ENCODE measurements at places on chromosomes 3 and 15. TPM values are rescaled to one million over a fixed set of nuclear protein-coding genes. Genes with fewer than 3 reads are reported as not detected.

GRCh38 chr3:100516232-100516631, 23.8 kb downstream of the TMEM45A start:
- DNase-seq = no peak

- DNase-seq = no peak
Observed at GRCh38 chr15:77516076-77516475, 95.4 kb downstream of the HMG20A start.

DNA sequence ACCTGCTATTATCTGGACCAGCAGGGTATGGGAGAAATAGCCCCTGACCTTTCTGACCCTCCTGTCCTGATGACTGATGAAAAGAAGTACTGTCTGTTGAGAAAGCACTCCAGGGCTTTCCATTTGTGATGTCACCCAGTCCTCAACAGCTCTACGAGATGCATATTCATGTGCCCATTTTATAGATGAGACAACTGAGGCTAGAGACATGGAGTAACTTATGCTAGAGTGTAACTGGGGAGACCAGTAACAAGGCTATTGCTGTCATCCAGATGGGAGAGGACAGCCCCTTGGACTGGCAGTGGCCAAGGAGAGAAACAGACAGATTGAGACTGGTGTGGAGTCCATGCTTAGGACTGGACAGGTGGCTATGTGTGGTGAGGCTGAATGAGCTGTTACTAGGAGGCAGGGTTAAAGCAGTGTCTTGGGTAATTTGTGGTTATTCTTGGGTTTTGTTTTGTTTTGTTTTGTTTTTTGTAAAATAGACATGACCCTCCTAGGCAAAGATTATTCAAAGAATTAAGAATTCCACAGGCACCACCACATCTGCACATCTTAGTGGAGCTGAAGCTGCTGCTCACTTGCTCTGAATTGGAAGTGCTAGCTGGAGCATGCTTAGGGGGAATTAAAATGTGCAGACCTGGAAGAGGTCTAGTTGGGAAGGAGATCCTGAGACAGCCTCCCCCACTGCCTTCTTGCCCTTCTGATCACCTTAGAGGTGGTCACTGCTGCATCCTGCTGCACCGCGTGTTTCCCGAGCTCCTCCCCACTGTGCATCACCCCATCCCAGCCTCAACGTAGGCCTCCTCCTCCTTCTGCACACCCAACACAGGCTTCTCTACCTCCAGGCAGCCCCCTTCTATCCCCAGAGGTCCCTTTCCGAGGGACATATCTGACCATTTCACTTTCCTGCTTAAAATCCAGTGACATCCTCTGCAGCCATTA, 8.4 kb downstream of the HRH1 start:
- no peak for DNase-seq

DNA sequence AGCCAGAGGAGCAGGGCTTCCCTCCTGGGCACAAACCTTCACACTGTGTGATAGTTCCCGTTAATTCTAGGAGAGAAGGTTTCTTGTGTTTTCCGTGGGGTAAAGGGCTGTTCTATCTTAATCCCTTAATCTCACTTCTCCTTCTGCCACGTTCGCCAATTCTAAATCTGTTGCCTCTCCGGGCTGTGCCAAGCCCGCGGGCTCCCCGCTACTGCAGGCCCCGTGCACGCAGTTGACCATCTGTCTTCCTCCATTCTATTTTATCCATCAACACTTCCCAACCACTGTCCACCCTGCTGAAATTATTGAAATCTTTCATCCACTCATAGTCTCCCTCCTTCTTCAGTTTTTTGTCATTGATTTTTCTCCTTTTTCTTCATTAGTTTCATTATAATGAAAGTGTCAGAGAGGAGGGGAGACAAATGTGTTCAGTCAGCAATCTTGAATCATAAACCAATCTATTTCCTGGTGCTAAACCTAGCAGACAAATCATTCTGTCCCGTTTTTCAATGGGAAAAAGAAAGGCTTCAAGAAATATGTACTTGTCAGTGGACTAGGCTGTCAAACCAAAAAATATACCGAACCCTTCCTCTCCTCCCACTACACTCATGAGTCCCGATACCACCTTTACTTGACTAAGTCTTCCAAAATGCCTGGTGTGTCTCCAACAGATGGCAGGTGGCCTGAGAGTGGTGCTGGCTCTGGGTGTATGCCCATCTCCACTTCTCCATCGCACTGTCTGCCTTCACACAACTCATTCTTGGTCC, 39.6 kb downstream of the SLCO2A1 start:
- DNase-seq = no peak

- no peak for DNase-seq
Observed at GRCh38 chr15:56199038-56199437, 44.6 kb downstream of the RFX7 start.

GRCh38 chr15:38536201-38536676, 28.4 kb downstream of the RASGRP1 start:
- DNase-seq = no peak

- no peak for DNase-seq
Observed at GRCh38 chr15:56077081-56077480, 83.7 kb upstream of the NEDD4 start.

GRCh38 chr15:31235311-31236183, 91.1 kb upstream of the KLF13 start:
- peak; percentile 30 for DNase-seq

GRCh38 chr3:113005611-113006010, 14.8 kb downstream of the GTPBP8 start:
- no peak for DNase-seq

The SPSB4 gene
- not detected for total RNA-seq

DNA sequence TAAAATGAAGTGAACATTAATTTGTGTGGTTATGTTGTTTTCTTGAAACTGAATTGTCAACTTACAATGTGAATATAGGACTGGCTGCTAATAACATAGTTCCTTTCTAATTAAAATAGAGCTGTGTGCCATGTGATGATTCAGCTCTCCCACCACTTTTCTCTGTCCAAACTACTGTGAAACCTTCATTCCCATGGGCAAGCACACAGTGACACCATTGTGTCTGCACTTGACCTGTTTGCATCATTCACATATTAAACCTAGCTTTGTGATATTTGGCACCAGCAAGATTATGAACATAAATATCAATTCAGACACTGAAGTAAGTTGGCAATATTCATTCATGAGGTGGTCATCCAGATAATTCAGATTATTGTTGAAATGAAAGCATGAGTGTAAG, 78.8 kb upstream of the TCF12 start:
- DNase-seq = no peak

- DNase-seq = no peak
Observed at GRCh38 chr3:58754074-58754473, 87.5 kb upstream of the FAM3D start.

DNA sequence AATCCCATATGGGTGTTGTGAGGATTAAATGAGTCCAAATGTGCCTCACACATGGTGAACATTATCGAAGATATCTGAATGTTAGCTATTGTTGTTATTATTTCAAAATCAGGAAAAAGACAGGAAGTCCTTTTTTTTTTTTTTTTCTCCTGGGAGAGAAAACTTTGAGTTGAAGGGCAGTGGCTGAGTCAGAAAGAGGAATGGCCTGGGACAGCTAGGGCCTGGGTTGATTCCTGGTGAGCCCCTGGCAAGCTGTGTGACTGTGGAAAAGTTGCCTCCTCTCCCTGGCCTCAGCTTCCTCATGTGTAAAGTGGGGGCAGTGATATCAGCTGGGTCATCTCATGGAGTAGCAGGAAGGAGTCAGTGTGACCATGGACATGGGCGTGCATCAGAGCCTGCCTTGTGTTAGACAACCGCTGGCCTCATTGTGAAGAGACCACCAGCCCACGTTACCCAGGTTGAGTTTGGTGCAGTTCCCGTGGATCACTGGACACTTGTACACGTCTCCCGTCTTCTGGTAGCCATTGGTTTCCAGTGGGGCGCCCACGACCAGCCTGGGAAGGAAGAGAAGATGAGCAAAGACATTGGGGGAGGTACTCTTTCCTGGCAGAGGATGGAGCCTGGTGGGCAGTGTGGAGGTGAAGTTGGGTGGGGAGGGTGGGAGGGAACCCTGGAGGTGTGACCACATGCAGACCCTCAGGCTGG, 63.1 kb downstream of the ITGA11 start:
- DNase-seq = no peak

The ATP13A3 gene
- total RNA-seq = 66.1 TPM

The NMB gene
- 96.2 TPM for total RNA-seq

- DNase-seq = no peak
Observed at GRCh38 chr3:40576396-40576795, 51.6 kb downstream of the ZNF621 start.

- DNase-seq = no peak
Observed at GRCh38 chr3:136696797-136697196, 55.4 kb downstream of the STAG1 start.

Measured in HT-29 (cell line).